Activated T-helper 1 cell treated with anti-CD3 and anti-CD28 coated beads, Interleukin-12 subunit alpha, Interleukin-12 subunit beta, Interleukin-2, Interleukin-4 antibody, amounts not matched to agents 30 ng/mL and 10 ng/mL and 1 ng/mL, durations not matched to agents 14 hours and 24 hours and 36 hours (primary cell): ENCODE measurements at places on chromosomes 2 and 18. TPM values are rescaled to one million over a fixed set of nuclear protein-coding genes. Genes with fewer than 3 reads are reported as not detected.

ERCC3 gene
- total RNA-seq: 63.1 and 65.5 TPM in 2 replicates

CCDC148 gene
- total RNA-seq: 0.36 TPM in 1 of 2 replicates, not detected in the other

TXNDC9 gene
- total RNA-seq: 37.0 and 37.3 TPM in 2 replicates

SIX2 gene
- not detected in 2 replicates for total RNA-seq

RAMP1 gene
- total RNA-seq: 19.4 and 21.1 TPM in 2 replicates

WDSUB1 gene
- total RNA-seq: 4.1 and 5.7 TPM in 2 replicates

ADD2 gene
- total RNA-seq: 6.9 and 9.0 TPM in 2 replicates

DYTN gene
- not detected in 2 replicates for total RNA-seq

GALNT14 gene
- total RNA-seq: 0.21 and 0.27 TPM in 2 replicates

MYCN gene
- total RNA-seq: not detected in 2 replicates

NEDD4L gene
- 3.4 and 3.8 TPM in 2 replicates for total RNA-seq

KRTCAP3 gene
- total RNA-seq: 3.5 and 5.7 TPM in 2 replicates

DNA sequence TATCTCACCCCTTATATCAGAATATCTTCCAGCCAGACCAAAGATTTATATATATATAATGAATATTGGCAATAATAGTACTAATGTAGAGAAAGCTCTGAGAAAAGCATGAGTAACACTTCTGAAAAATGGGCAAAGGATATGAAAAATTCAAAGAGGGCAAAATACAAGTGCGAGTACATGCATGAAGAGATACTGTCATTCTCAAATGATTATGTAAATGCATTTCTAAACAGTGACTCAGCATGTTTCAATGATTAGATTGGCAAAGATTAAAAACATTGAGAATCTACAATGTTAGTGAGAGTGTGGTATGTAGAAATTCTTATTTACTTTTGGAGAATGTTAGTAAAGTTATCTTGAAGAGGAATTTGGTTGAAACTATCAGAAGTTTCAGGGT, 118.3 kb upstream of the NEDD4L start:
- DNase-seq: no peak
- peaks cover 5% of the 10 kb centered on the region for H3K4me1 ChIP-seq

DNA sequence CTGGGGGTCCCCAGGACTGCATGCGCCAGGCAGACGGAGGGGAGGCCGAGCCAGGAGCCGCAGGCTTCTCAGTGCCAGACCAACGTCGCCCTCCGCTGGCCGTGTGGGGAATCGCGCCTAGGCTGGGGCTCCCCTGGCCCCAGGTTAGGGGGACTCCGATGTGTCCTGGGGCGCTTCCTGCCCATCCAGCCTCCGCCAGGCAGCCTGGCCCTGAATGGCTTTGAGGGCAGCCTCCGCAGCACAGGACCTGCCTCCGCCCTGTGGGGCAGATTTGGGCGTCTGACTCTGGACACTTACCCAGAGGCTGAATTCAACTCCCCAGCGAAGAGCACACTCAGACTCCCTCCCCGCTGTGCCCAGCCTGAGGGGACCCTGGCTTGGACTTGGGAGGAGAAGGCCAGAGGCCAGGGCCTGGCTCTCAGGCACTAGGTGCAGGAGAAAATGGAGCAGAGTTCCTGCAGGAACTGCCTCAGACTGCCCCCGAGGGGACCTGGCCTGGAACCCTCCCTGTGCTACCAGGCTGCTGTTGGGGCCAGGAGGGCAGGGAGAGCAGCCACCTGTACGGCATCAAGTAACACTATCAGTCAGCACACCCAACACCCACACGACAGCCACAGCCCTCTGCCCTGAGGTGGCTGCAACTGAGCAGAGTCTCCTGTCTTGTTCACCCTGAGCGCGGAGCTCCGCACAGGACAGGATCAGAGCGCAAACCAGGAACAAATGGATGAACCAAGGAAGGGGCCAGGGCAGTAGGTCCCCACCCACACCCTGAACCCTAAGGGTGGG, 597 bp upstream of the TEKT4 start:
- H3K27me3 ChIP-seq: peaks cover 6% of the 10 kb centered on the region
- H3K4me3 ChIP-seq: no peak overlapping the region
- H3K4me1 ChIP-seq: no peaks in the 10 kb centered on the region
- no peak for DNase-seq
- H3K36me3 ChIP-seq: no peaks in the 10 kb centered on the region

DNA sequence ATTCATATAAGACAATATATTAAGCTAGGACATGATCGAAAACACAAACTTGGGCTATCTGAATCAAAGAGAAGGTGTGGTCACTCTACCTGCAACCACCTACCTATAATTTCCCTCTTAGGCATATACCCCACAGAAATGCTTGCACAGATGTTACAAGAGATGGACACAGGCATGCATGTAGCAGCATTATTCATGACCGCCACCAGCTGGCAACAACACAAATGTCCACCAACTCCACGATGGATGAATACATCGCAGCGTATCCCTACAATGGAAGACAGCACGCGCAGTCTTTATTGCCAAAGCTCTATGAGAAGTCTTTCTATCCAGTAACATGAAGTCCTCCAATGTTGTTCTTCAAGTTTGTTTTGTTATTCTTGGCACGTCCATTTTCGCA, 90.8 kb downstream of the ARL4C start:
- no peak overlapping the region for H3K27ac ChIP-seq
- H3K4me1 ChIP-seq: peaks cover 59% of the 10 kb centered on the region
- H3K4me3 ChIP-seq: no peak overlapping the region
- no peaks in the 10 kb centered on the region for H3K27me3 ChIP-seq
- no peak for DNase-seq

DNA sequence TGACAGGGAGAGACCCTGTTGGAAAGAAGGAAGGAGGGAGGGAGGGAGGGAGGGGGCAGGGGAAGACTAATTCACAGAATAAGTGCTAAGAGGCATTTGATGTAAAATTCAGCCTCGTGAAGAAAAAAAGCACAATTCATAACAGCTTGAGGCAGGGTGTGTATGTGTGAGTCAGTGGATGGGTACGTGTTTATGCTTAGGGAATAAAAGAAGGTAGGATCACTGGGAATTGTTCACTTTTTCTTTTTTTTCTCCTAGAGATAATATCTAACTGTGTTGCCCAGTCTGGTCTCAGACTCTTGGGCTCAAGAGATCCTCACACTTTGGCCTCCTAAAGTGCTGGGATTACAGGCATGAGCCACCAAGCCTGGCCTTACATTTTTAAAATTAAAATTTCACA, 39.2 kb downstream of the WDR33 start:
- no peak for DNase-seq
- no peak overlapping the region for H3K27ac ChIP-seq
- no peak overlapping the region for H3K4me3 ChIP-seq

GRCh38 chr2:47534179-47534919, 131.4 kb downstream of the MSH2 start:
- H3K4me3 ChIP-seq: no peak overlapping the region
- H3K27ac ChIP-seq: no peak overlapping the region
- no peaks in the 10 kb centered on the region for H3K27me3 ChIP-seq
- no peak for DNase-seq
- H3K4me1 ChIP-seq: no peaks in the 10 kb centered on the region

DNA sequence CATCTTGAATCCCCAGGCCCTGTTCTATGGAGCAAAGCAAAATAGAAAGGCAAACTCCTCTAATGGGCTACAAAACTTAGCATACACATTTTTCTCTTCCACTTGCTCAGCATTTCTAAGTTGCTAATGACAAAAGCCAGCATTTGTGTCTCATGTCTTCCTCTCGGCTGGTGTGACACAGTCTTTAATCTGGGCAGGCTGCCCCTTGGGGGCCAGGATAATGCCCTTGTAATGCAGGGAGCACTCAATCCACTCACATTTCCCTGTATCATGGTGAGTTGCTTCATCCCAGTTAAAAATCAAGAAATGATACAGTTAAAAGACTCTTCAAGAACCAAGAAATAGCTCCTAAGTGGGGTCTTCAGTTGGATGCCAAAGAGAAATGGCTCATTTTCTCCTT, 109.1 kb upstream of the FBXO11 start:
- DNase-seq: no peak
- H3K27ac ChIP-seq: no peak overlapping the region
- H3K4me3 ChIP-seq: no peak overlapping the region
- H3K27me3 ChIP-seq: peaks cover 6% of the 10 kb centered on the region
- H3K4me1 ChIP-seq: no peaks in the 10 kb centered on the region
- H3K36me3 ChIP-seq: no peaks in the 10 kb centered on the region

GRCh38 chr2:105005181-105005951, 32.5 kb upstream of the MRPS9 start:
- no peaks in the 10 kb centered on the region for H3K36me3 ChIP-seq
- H3K4me1 ChIP-seq: no peaks in the 10 kb centered on the region
- no peak for DNase-seq
- H3K27me3 ChIP-seq: peaks cover 8% of the 10 kb centered on the region
- H3K4me3 ChIP-seq: no peak overlapping the region

DNA sequence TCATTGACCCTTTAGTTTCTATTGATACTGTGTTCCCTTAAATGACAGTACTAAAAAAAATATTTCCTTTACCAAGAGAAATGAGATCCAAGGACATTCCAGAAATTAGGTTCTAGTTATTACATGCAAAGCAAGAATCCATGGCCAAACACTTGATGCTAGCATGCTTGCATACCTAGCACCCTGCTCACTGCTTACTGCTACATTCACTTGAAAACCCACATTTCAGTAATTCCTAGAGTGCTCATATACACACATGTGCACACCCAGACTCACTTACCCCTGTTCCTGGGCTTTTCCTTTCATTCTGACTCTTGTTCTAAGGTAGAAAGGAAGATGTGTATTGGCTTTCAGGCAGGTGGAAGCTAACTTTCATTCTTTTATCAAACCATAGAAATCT, 395.9 kb downstream of the THSD7B start:
- no peak for DNase-seq
- H3K4me3 ChIP-seq: no peak overlapping the region
- H3K27me3 ChIP-seq: no peaks in the 10 kb centered on the region
- H3K27ac ChIP-seq: no peak overlapping the region
- no peaks in the 10 kb centered on the region for H3K4me1 ChIP-seq

GRCh38 chr18:70200286-70200685, 5.2 kb downstream of the RTTN start:
- peaks cover 24% of the 10 kb centered on the region for H3K4me1 ChIP-seq
- no peak overlapping the region for H3K27ac ChIP-seq
- peaks cover 20% of the 10 kb centered on the region for H3K36me3 ChIP-seq
- no peak for DNase-seq
- no peaks in the 10 kb centered on the region for H3K27me3 ChIP-seq

DNA sequence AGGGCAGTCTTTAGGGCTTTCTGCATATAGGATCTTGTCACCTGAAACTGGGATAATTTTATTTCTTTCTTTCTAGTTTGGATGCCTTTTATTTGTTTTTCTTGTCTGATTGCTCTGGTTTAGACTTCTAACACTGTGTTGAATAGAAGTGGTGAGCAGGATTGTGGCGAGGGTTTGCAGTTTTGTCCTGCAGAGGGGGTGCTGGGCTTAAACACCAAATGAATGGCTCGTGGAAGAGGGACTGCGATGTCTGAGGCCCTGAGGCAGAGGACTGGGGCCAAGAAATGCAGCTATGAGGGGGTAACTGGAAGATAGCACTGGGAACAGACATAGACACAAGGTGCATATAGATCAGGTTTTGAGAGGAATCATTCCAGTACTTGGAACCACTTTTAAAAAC, 20.5 kb downstream of the UBE2F start:
- no peaks in the 10 kb centered on the region for H3K27me3 ChIP-seq
- peak overlapping the region; percentile 25 for H3K27ac ChIP-seq
- peaks cover 43% of the 10 kb centered on the region for H3K36me3 ChIP-seq
- no peak for DNase-seq
- H3K4me1 ChIP-seq: peaks cover 34% of the 10 kb centered on the region

GRCh38 chr2:68767031-68767961, 32.7 kb downstream of the ARHGAP25 start:
- peaks cover 96% of the 10 kb centered on the region for H3K4me1 ChIP-seq
- peaks cover 16% of the 10 kb centered on the region for H3K36me3 ChIP-seq
- peak overlapping the region; percentile 65 for H3K4me3 ChIP-seq
- DNase-seq: peak; percentile 37
- peak overlapping the region; percentile 92 for H3K27ac ChIP-seq

DNA sequence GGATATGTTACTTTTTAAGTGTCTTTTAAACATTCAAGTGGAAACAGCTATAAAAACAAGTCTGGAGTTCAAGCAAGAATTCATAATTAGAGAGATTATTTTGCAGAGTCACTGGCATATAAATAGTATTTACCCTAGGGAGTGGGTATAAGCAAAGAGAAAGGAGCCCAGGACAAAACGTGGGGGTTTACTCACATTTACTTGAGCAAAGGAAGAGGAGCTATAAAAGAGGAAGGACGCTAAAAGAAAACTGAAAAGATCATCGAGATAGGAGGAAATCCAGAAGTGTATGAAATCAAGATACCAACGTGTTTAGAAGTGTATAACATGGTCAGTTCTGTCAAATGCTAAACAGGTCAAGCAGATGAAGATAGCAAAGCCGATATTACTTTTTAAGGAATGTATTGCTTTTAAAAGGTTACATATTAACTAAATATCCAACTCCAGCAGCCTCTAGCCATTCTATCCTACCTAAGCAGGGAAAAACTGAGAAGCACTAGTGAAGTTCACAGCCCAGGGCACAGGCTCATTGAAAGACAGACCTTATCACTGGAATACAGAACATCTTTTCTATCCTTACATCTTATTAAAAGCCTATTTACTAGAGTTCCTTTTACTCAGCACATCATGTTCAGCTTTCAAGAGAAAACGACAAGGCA, 8.6 kb downstream of the KANSL1L start:
- peaks cover 10% of the 10 kb centered on the region for H3K4me1 ChIP-seq
- peaks cover 1% of the 10 kb centered on the region for H3K36me3 ChIP-seq
- H3K27ac ChIP-seq: no peak overlapping the region

- no peak overlapping the region for H3K4me3 ChIP-seq
- H3K27ac ChIP-seq: no peak overlapping the region
- H3K27me3 ChIP-seq: no peaks in the 10 kb centered on the region
- no peaks in the 10 kb centered on the region for H3K4me1 ChIP-seq
Observed at GRCh38 chr2:43942881-43943280, 52.9 kb downstream of the LRPPRC start.

GRCh38 chr2:107645586-107645985, 181.1 kb upstream of the RGPD4 start:
- no peak overlapping the region for H3K4me3 ChIP-seq
- no peaks in the 10 kb centered on the region for H3K4me1 ChIP-seq
- no peaks in the 10 kb centered on the region for H3K36me3 ChIP-seq
- no peak for DNase-seq
- no peak overlapping the region for H3K27ac ChIP-seq

- peaks cover 6% of the 10 kb centered on the region for H3K36me3 ChIP-seq
- no peak overlapping the region for H3K27ac ChIP-seq
- H3K27me3 ChIP-seq: no peaks in the 10 kb centered on the region
- no peak overlapping the region for H3K4me3 ChIP-seq
Observed at GRCh38 chr2:68238955-68239822, 13.1 kb downstream of the PPP3R1 start.
